ENCODE measurements at places on chromosomes 5 and 9.

DNA sequence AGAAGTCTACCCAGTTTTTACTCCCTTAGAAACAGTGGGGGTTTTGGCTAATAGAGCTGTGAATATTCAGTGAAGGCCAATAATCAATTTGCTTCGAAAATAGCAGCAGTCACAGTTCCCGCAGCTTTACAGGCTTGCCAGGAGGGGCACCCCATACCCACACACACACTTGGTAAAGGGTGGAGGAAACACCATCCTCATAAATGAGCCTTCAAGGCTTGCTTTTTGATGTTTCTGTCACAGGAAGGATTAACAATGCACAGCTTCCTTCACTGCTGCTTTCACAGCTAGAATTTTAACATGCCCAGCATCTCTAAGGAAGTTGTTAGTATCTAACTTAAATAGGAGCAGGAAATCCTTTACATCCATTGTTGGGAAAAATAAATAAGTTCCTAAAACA lies 1247.5 kb upstream of the C9orf72 start:
- no peak for DNase-seq

GRCh38 chr5:125411744-125412560 lies 665.5 kb upstream of the ZNF608 start:
- DNase-seq, result no peak

GRCh38 chr5:61969755-61970154 lies 336.3 kb upstream of the KIF2A start:
- DNase-seq, result no peak

DNA sequence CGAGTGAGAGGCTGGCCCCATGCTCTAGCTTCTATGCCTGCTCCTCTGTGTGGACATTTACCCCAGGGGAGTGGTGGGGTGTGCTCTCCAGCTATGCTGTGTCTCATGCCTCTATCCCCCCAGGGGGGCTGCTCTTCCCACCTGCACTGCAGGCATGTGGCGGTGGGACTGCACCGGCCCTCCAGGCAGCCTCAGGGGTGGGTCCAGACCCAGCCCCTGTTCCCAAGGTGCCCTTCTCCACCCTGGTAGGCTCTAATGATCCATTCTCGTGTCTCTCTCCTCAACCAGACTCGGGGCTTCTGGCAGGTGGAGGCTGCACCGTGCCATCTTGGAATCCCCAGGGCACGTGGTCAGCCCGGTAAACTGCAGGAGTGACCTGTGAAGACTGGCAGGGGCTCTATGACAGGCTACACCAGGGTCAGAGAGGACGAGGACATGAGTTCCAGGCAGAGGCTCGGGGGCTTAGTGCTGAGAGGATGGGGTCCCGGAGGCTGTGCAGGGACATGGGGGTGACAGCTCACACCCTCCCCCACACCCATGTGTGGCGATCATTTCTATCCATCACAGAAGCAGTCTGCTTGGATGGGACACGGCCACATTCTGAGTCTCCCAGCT lies 22.7 kb upstream of the COL5A1 start:
- no peak for DNase-seq
